Stimulated activated CD4-positive, alpha-beta T cell treated with anti-CD3 and anti-CD28 coated beads, Interleukin-2, amount 100 ng/mL, for 4 hours (primary cell): ENCODE measurements at places on chromosomes 1 and 21.

GRCh38 chr1:172162236-172162635 lies 258.2 kb upstream of the C1orf105 start:
- no peak for DNase-seq

GRCh38 chr1:1461721-1462317 lies 9.7 kb upstream of the ATAD3B start:
- DNase-seq = no peak

DNA sequence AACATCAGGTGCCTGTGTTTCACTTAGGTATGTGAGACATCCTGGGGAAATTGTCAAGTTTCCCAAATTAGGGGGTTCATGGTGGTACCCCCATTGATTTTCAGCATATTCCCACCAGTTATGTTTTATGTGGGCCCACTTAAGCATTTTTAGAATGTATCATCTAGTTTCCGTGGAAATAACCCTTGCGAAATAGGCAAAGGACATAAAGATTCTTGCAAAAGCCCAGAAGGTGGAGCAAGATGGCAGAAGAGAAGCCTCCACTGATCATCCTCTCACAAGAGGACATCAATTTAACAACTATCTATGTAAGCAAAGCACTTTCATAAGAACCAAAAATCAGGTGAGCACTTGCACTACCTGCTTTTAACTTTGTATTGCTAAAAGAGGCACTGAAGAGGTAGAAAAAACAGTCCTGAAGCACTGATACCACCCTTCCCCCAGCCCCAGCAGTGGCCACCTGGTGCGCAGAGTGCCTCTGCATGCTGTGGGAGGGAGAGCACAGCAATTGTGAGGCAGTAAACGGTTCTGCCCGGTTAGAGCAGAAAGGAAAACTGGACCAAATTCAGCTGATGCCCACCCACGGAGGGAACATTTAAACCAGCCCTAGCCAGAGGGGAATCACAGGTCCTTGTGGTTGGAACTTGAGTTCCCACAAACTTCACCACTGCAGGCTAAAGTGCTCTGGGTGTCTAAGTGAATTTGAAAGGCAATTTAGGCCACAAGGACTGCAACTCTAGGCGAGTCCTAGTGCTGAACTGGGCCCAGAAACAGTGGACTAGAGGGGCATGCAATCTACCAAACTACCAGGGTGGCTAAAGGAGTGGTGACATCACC lies 23.2 kb downstream of the MCOLN2 start:
- DNase-seq = no peak

DNA sequence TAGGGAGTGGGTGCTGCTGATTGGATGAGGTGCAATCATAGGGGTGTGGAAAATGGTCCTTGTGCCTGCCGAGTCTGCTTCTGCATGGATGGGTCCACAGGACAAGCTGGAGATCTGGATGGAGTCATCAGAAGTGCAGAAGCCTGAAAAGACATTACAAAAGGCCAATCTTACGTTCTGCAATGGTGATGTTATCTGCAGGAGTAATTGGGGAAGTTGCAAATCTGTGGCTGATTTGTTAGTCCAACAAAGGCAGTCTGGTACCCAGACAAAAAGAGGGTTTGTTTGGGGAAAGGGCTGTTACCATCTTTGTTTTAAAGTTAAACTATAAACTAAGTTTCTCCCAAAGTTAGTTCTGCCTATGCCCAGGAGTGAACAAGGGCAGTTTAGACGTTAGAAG lies 166.5 kb downstream of the PGBD5 start:
- DNase-seq = no peak

DNA sequence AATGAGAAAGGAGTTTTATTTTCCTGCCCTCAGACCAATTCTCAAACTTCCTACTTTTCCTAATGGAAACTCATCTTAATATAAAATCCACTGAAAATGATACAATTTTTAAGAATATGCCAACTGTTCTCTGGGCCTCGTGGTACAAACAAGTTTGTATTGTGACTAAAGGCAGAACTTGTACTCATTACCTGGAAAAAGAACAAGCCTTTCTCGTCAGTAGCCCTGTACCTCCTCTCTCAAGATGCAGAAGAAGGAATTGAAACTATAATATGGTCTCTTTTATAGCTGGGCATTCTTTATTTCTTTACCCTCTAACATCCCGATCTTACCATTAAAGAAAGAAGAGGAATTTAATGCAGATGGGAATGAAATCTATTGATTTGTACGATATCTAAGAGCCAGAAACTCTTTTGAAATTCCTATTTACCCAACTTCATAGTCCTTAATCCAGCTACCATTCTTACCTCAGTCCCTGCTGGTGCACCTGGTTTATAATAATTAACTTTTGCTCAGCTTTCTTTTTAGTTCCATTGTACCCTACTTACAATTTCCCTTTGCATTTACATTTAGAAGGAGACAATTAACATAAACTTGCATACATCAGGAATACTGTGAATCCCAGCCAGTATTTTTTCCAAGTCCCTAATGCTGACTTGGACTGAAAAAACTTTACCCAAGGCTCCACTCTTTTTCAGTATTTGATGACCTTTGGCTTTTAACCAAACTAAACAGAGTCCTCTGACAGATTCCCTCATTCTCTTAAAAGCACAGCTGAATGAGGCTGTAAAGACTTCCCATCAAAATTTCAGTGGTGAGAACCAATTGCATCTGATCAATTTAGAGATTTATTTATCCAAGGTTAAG lies 1162.4 kb downstream of the BRINP3 start:
- DNase-seq = no peak

- DNase-seq = no peak
Measured at GRCh38 chr1:229599218-229599954, 26.5 kb downstream of the TAF5L start.

DNA sequence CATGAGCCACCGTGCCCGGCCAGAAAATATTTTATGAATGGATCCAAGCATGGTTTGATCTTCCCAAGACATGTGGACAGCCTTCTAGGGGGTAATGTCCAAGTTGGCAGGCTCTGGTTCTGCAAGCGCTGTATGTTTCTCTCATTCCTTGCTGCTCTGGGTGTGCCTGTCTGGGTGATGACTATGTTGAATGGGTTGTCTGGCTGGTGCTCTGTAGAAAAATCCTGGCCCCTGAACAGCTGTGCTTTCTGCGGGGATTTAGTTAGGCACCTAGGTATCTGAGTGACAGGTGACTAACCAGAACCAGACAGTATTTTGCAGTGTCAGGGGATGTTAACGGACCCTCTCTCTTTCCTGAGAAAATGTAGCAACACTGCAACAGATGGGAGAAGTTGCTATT lies 14.1 kb downstream of the HUNK start:
- no peak for DNase-seq

DNA sequence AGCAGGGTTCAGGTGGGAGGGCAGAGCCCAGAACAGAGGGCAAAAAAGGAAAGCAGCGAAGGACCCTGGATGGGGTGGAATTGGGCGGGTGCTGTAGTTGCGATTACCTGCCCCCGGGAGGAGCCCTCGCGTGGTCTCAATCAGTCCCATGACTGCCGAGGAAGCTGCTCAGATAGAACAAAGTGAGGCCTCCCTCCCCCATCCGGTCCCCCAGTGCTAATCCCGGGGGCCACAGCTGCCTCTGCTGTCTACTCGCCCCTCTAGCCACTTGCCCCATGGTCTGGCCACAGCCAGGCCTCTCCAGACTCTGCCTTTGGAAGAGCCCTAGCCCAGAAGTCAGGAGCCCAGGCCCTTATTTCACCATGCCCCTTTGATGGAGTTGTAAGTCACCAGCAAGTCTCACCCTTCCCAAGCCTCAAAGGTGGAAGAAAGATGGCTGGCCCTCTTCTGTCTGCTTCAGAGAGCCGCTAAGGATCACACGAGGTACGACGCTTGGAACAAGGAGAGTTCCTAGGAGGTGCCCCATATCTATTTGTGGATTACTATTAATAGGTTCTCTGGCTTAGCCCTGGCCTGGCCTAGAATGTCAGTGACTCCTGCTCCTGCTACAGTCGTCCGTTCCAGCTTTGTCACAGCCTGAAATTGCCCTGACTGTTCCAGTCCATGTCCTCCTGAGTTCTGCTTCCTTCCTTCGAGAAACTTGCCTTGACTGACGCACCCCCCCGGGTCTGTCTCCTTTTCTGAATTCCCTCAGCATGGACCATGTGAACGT lies 16.4 kb downstream of the ECHDC2 start:
- no peak for DNase-seq

DNA sequence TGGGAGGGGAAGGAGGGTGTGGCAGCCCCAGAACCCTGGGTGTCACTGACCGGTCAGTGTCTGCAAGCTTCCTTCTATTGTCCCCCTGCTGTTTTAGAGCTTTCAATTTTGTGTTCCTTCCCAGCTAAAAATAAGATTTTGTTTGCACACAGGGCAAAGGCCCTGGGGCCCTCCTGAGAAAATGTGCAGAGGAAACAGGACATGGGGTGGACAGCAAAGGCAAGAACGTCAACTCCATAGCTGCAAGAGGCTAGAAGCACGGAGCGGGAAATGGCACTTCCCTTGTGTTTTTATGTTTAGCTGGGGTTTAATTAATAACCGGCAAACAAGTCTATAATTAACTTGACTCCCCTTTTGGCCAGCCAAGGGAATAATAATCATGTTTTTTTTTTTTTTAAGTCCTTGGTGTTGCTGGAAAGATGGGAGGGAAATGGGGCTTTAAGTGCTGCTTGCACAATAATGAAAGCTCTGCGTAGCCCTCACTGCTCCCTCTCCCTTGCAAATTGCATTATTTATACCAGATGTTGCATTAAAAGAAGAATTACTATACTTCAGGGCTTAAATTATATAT lies 261.4 kb upstream of the USP24 start:
- DNase-seq = no peak

GRCh38 chr21:31078796-31079195 lies 40.5 kb upstream of the KRTAP19-8 start:
- DNase-seq = no peak

DNA sequence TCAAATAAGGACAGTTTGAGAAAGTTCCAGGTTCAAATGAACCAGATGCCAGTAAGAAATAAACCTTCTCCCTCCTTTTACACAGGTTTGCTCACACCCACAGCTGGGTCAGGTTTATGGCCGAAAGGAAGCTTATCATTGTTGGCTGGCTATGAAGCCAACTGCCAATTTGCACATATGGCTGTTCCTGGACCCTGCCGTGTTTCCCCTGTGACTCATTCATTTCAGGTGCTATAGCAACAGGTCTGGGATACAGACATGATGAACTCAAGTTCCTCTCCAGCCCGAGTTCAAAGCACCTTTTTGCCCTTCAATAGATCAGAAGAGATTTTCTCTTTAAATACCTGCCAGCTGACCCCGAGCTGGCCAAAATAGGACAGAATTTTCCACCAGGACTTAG lies 134.4 kb upstream of the SMYD2 start:
- DNase-seq = no peak

DNA sequence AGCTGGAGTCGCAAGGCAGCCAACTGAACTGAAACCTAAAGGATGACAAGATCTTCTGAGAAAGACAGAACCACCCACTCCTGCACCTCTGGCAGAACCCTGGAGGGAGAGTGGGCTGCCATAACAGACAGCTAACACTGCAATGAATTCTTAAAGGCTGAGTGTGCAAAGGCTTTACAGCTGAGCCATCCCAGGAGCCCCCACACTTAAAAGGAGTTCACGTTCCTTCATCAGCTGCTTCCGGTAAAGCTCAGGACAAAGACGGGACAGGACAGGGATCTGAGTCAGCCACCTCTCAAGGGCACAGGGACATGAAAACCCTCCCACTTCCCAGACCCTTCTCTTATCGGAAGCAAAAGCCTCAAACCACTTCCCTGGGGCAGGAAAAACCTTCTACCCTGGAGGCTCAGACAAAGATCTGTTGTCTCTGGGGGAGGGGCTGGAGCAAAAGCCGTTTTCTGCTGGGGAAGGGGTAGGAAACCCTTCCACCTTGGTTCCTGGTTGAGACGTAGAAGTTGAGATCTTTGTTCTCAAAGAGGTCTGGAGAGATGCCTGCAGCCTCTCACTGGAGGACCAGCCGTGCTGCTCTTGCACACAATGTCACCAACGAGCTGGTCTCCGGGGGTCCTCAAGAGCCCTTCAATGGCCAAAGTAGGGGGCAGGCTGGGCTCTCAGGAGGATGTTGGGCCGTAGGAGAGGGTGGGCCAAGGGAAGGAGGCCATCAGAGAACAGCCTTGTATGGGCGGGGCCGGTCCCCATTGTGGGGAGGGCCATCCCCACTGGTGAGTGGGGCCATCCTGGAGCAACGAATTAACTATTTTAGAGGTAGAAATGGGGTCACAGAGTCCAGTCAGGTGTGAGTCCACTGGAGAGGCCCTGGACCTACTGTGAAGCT lies 452.4 kb downstream of the PTPRU start:
- DNase-seq = no peak

DNA sequence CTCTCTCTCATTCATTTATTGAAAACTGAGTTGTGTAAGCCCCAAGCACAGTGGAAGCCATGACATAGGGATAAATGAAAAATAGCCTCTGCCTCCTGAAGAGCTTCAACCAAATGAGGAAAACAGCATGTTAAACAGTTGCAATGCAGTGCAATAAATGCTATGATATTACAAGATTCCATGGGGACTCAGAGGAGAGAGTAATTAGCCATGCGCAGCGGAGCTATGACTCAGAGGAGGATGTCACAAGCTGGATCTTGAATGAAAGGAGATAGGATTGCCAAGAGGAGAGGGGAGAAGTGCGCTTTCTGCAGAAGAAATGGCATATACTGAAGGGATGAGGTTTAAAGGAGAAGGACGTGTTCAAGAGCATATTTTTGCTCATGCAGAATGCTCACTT lies 231.3 kb upstream of the PLXNA2 start:
- DNase-seq = no peak

- no peak for DNase-seq
Measured at GRCh38 chr1:65921446-65921845, 128.8 kb downstream of the PDE4B start.

- no peak for DNase-seq
Measured at GRCh38 chr1:211635597-211636205, 39.7 kb downstream of the NEK2 start.

GRCh38 chr21:24890021-24890420 lies 717.3 kb downstream of the MRPL39 start:
- no peak for DNase-seq

DNA sequence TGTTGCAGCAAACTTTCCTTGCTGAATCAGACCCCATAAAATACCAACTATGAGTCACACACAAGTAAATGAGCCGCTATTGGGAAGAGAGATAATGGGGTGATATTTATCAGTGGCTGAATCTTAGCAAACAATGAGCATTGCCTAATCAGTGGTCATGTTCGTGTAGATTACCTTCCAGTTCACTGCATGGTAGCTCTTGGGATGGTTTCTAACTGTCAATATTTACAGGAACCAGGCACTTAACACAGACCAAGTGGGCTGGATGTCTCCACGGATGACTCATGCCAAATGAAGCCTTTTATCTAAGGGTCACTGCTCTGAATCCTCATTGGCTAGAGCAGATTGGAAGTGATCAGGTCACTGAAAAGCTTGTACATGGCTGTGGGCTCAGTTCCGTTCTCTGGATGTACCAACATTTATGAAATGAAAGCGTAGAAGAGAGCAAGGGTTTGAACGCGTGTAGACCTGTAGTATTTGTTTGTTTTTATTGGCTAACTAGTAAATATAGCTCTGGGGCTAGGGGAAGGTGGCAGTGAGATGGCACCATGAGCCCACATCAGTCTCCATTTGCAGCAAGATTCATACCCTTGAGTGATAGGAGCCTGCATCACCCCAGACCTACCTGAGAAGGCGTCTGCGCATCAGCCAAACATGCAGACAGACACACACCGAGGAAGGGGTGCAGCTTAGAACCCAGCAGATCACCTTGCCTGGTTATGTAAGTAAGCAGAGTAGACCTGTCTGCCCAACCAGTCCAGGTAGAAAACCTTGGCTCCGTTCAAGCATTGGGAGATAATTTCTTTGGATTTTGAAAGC lies 153.3 kb downstream of the TOMM20 start:
- DNase-seq = no peak
